ENCODE measurements at places on chromosomes 3 and 15. TPM values are rescaled to one million over a fixed set of nuclear protein-coding genes. Genes with fewer than 3 reads are reported as not detected.

The EPHA3 gene
- total RNA-seq: not detected

DNA sequence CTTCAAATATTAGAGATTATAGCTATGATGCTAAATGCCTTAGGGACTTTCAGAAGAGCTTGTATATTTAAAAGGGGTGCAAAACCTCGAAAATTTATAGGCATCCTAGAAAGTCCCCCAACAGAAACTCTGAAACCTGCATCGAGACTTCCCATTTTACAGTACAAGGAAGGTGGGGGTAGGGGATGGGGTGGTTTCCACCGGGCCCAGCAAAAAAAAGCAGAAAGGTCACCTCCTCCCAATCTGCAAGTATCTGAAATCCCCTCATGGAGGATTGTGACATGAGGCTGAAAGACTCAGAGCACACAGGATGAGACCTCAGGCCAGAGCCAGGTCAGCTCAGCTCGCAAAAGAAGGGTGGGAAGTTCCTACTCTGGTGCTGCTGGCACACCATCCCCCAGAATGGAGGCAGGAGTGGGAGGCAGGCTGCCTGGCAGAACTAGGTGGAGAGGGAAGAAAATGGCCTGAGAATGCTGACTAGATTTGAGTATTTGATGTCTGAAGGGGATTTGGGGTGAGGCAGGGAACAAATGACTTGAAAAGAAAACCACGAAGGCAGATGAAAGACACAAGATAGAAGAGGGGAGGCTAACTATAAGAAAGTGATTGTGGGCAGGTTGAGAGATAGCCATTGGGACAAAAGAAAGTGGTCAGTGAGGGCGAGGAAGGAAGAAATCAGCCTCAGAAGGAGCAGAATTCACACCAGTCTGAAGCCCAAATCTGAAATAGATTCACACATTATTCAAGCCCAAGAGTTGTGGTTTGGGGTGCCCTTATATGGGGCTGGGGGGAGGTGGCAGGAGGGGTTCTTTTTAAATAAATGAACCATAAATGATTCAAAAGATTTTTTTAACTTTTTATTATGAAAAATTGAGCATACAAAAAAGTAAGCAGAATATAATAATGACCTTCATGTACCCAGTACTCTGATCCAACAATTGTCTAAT is 22.5 kb upstream of the TSC22D2 start:
- DNase-seq: no peak
- H3K4me3 ChIP-seq: peak overlapping the region; percentile 68
- peak overlapping the region; percentile 92 for H3K27ac ChIP-seq
- H3K4me1 ChIP-seq: peaks cover 25% of the 10 kb centered on the region

The ALPK3 gene
- total RNA-seq: 0.09 TPM

The BMF gene
- 8.4 TPM for total RNA-seq

- H3K36me3 ChIP-seq: no peaks in the 10 kb centered on the region
- no peak for DNase-seq
- no peak overlapping the region for H3K27ac ChIP-seq
Measured at GRCh38 chr3:21158861-21159542, 592.0 kb downstream of the ZNF385D start.

DNA sequence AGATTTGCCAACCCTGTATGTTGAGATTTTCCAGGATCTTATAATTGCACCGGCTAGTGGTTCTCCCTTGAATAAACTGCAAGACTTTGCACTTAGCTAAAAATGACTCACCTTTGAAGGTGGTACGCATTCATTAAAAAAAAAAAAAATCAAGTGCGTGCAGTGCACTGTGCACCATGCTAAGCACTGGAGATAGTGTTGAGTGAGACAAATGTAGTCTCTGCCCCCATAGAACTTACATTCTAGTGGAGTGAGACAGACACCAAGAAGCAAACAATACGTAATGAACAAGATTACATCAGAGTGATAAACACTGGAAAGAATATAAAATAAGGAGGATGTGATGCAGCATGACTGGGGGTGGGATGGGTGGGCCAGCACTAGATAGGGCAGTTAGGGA is 69.4 kb downstream of the ITPR1 start:
- no peak for DNase-seq
- no peak overlapping the region for H3K4me3 ChIP-seq
- no peaks in the 10 kb centered on the region for H3K27me3 ChIP-seq
- no peak overlapping the region for H3K27ac ChIP-seq

The SLC12A8 gene
- 1.1 TPM for total RNA-seq

DNA sequence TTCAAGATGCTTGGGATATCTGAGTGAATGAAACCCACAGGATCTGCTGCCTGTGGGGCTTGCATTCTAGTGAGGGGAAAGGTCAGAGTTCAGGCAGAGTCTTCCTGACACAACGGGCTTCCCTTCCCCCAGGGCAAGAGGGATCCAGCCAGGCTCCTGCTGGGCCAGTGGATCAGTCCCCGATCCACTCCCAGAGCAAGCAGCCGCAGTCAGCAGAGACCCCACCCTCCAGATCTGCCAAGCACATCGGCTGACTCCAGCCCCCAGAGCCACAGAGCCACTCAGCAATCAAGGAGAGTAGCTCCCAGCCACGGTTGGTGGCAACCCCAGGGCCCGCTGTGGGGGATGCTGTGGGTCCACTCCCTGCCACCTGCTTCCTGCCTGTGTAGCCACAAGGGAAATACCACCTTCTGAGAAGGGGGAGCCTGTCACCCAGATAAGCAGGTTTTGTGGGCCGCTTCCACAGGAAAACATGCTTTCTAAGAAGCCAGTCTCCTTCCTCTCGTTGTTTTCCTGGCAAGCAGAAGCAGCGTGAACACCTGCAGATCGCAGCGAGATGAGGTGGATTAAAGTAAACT is 44.9 kb downstream of the CPN2 start:
- peaks cover 50% of the 10 kb centered on the region for H3K4me1 ChIP-seq
- H3K4me3 ChIP-seq: peak overlapping the region; percentile 74
- peak overlapping the region; percentile 84 for H3K27ac ChIP-seq
- DNase-seq: peak; percentile 90
- H3K36me3 ChIP-seq: peaks cover 3% of the 10 kb centered on the region

The PP2D1 gene
- total RNA-seq: not detected

The MUC4 gene
- 0.90 TPM for total RNA-seq

DNA sequence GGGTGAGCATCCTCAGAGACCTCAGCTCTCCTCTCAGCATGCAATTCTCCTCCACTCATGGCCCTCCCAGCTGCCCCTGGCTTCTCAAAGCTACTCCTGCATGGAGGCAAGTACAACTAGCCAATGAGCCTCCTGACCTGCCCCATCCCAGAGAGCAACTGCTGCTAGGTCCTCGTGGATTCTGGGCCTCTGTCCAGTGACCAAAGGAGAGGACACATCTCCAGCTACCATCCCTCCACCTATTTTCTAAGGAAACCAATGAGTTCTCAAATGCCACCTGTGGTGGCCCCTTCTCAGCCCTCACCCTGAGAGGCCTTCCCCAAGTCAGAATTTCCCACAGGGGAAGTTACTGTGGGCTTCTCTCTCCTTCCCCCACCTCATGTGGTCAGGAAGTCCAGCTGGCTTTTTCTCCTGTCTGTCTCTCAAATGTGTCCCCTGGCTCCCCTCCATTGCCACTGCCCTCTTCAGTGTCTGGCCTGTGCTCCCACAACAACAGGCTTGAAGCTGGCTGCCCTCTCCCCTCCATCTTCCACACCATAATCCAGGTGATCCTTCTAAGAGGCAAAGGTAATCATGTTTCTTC is 43.0 kb downstream of the LIPC start:
- peaks cover 7% of the 10 kb centered on the region for H3K36me3 ChIP-seq
- H3K27me3 ChIP-seq: no peaks in the 10 kb centered on the region
- peak overlapping the region; percentile 92 for H3K27ac ChIP-seq
- peak overlapping the region; percentile 46 for H3K4me3 ChIP-seq

DNA sequence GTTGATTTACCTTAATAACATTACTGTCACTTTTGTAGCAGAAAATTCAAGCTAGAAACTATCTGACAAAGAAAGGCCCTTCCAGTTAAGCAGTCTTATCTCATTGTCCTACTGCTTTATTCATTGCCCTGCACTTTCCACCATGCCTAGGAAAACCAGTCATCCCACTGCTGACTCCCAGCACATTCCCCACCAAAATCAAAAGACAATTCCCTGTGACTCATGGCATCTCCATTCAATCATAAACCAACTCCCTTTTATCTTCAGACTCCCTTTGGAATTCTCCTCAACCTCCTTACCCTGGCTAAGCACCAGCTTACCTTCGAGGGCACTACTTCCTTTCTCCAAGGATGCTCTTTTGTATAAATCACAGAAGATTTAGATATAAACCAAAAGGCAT is 184.3 kb downstream of the PLCH1 start:
- no peak for DNase-seq
- H3K4me3 ChIP-seq: no peak overlapping the region
- H3K36me3 ChIP-seq: no peaks in the 10 kb centered on the region
- H3K27me3 ChIP-seq: peaks cover 3% of the 10 kb centered on the region
- H3K4me1 ChIP-seq: peaks cover 1% of the 10 kb centered on the region

DNA sequence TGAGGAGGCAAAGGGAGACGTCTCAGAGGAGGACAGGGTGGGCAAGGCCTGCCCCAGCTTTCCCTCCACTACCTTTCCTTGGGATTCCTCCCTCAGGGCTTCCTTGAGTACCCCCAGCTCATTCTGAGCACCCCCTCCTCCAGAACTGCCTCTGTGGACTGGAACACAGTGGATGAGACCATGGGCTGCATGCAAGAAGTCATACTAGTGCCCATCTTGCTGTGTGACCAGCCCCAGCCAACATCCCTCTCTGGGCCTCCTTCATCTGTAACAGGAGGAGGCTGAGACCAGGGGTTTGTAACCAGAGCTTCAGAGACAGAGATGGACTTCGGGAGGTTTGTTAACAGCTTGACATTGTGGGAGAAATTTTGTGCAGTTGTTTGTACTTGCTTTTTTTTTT is 25.6 kb downstream of the FEM1B start:
- peaks cover 32% of the 10 kb centered on the region for H3K4me1 ChIP-seq
- no peak overlapping the region for H3K4me3 ChIP-seq
- no peaks in the 10 kb centered on the region for H3K36me3 ChIP-seq
- DNase-seq: no peak
- H3K27ac ChIP-seq: no peak overlapping the region

The ACAD9 gene
- total RNA-seq: 68.5 TPM

GRCh38 chr3:112744106-112744505 is 102.6 kb downstream of the CD200R1L start:
- no peak overlapping the region for H3K27ac ChIP-seq
- H3K27me3 ChIP-seq: no peaks in the 10 kb centered on the region
- H3K36me3 ChIP-seq: no peaks in the 10 kb centered on the region
- peak; percentile 41 for DNase-seq
- no peak overlapping the region for H3K4me3 ChIP-seq

- H3K4me3 ChIP-seq: no peak overlapping the region
- no peak overlapping the region for H3K27ac ChIP-seq
- DNase-seq: no peak
- H3K4me1 ChIP-seq: peaks cover 8% of the 10 kb centered on the region
- H3K27me3 ChIP-seq: no peaks in the 10 kb centered on the region
Measured at GRCh38 chr15:51888593-51889195, 59.2 kb downstream of the TMOD3 start.
